ENCODE measurements at places on chromosomes 2 and 18. TPM values are rescaled to one million over a fixed set of nuclear protein-coding genes. Genes with fewer than 3 reads are reported as not detected.

DNA sequence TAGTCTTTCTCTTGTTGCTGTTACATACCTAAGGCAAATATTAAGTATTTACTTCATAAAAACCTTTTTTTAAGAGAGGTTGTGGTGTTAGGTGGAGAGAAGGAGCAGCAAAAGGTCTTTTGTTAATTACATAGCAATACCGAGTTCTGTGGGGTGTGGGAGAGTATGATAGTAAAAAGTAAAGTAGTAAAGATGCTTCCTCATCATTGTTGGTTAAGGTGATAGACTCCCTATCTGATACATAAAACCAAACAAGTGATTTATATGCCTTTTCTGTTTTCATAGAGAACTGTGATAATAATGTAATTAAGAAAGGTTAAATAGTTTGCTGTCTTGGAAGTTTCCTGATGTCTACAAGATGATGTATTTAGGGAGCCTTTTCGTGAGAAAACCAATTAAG is 75.4 kb downstream of the EML4 start:
- no peak for DNase-seq

DNA sequence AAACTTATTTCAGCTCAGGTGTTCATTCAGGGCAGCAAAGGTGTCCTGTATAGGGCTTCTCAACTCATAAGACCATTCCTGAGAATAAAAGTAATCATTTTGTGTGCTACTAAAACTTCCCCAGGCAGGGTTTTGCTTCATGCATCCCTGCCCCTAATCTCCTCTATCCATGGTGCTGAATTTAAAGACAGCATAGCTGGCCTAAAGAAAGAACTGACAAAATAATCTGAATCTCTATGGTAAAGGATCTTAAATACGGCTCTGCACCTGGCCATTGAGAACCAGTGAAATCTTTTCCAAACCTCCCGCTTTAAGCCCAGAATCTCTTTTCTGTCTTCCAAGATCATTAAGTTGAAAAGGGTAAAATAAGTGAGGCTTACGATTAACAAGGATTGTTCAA is 292.1 kb upstream of the KLHL29 start:
- peak; percentile 13 for DNase-seq

DNA sequence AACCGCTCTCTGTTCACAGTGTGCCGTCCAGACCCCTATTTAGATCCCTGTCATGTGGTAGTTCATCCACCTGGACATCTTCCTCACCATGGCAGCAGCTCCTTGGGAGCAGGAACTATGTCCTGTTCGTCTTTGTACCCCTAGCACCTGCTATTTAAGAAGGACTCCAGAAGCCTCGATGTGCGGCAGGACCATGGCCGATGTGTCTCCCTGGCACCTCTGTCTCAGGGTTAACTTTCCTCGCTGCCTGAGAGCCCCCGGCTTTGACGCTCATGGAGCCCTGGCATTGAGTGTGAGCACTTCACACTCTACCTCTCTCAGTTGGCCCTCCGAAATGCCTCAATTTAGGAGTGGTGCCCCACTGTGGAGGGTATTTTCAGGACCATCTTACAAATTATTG is 152.0 kb downstream of the FAM210A start:
- DNase-seq: no peak

DNA sequence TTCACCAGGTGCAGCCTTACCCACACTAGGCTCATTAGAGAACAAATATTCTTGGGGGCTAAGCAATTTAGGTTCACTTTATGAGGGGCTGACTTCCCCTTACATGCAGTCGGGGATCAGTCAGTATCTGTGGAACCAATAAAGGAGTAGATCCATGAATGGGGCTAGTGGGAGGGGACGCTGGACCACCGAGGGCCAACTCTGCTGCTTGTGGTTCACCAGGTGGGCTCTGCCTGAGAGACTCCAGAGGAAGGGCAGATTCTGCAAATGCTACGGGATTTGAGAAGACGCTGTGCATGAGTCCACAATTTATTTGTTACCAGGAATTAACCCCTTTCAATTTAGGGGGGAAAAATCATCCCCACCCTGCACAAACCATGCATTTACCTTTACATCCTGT is 15.9 kb upstream of the HAAO start:
- DNase-seq: no peak

DNA sequence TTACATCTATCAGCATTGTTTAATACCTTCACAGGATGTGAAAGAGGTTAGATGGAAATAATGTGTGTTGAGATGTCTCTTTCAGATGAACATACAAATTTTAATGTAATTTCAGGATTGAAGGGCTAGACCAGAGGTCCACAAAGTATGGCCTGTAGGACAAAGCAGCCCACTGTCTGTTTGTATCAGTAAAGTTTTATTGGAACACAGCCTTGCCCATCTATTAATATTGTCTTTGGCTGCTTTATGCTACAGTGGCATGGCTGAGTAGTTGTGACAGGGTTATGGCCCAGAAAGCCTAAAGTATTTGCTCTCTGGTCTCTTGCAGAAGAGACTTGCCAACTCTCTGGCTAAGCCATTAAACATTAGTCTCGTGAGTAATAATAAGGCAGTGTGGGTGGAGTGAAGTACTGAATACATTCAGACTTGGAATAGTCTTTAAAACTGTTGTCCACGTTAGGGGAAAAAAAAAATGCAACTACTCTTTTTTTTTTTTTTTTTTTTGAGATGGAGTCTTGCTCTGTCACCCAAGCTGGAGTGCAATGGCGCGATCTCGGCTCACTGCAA is 74.5 kb upstream of the NOSTRIN start:
- DNase-seq: peak; percentile 63

- DNase-seq: peak; percentile 62
Measured at GRCh38 chr2:120912101-120912985, 176.7 kb downstream of the GLI2 start.

The MAB21L4 gene
- not detected for polyA plus RNA-seq

The CRYGB gene
- polyA plus RNA-seq: not detected

The CTDP1 gene
- polyA plus RNA-seq: 8.0 TPM

Data from fibroblast of lung (primary cell).